ENCODE measurements at places on chromosomes 2 and 18.

GRCh38 chr18:75211002-75211621 lies 515 bp downstream of the TSHZ1 start:
- ATAC-seq: no peak

GRCh38 chr2:233745073-233745755 lies 14.9 kb upstream of the UGT1A1 start:
- no peak for ATAC-seq

- peak; percentile 26 for ATAC-seq
Observed at GRCh38 chr2:85585781-85586105, 1.5 kb downstream of the VAMP5 start.

DNA sequence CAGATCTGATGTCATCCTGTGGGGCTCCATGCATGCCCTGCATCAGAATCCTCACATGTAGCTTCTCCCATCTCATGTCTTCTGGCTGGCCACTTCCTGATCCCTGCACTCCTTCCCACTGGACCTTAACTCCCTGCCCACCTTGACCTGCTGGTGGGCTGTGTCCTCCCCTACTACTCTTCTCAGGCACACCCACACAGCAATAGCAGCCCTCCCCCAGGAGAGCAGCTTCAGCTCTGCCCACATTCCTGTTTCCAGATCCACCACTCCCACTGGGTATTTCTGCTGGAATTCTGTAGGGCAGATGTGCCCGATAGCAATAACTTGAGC lies 137.0 kb upstream of the HS6ST1 start:
- no peak for ATAC-seq

DNA sequence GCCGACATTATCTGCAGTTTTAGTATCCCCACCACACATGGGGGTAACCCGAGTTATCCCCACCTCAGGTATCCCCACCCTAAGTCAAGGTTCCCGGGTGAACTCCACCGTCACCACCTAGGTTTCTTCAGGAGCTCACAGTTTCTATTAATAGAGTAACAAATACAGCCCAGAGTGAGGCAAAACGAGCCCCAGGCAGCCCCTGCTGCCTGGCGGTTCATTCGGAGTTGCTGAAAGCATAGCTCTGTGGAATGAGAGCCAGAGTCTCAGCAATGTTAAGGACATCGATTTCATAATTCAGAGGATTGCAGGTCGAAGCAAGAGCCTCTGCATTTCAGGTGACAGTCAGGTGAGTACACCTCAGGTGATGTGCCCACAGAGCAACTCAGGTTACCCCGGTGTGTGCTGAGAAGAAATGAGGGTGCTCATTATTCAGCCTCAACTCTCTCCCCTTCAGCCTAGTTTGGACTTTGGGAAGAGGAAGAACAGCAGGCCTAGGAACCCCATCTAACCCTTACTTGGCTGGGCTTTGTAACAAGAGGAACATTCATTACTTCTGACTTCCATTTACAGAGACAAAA lies 10.7 kb downstream of the SATB2 start:
- no peak for ATAC-seq

- ATAC-seq: no peak
Observed at GRCh38 chr2:183476490-183476889, 352.2 kb downstream of the NUP35 start.

DNA sequence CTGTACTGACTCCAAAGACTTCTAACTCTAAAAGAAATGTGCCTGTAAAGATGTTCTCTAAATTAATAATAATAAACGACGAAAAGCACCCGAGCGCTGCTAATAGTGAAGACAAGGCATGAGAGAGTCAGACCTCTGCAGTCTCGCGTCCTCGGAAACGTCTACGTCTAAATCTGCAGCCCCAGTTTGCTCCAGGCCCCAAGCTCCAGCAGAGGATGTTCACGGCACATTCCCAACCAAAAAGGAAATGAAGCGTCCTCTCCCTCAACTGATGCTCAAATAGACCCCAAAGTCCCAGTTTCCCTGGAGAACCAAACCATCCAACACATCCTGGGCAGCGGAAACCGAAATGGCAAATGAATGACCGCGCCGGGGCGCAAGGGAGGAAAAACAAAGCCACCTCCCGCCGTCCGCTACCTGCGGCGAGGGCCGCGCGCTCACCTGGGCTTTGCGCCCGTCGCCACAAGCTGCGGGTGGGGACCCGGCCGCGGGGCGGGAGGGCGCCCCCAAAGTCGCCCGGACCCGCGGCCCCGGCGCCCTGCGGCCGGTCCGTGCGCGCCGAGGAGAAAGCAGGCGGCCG lies 47.1 kb upstream of the CCDC150 start:
- peak; percentile 71 for ATAC-seq

DNA sequence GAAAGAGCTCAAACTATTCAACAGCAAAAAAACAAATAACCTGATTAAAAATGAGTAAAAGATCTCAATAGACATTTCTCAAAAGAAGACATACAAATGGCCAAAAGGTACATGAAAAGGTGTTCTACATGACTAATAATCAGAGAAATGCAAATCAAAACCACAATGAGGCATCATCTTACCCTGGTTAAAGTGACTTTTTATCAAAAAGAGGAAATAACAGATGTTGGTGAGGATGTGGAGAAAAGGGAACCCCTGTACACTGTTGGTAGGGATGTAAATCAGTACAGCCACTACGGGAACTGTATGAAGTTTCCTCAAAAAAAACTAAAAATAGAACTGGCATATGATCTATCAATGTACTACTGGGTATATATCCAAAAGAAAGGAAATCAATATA lies 39.8 kb upstream of the TMEM163 start:
- no peak for ATAC-seq

- no peak for ATAC-seq
Observed at GRCh38 chr2:67945940-67946339, 116.9 kb downstream of the C1D start.

DNA sequence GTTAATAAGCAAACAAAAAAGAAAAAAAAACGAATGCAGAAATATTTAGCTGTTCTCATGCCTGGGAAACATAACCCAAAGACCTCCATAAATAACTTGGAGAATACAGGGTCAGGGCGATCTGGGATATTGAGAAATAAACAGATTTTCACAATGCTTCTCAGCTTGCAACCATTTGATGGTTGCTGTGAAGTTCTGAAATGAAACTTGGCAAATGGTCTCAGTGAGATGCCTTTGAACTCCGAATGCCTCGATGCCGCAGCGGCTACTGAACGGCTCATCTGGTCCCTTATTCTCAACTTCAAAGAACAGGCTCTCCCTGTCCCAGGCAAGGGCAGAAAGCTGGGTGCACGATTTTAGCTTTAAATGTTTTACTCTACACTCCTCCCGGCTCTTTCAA lies 78.1 kb downstream of the ZNF516 start:
- no peak for ATAC-seq

DNA sequence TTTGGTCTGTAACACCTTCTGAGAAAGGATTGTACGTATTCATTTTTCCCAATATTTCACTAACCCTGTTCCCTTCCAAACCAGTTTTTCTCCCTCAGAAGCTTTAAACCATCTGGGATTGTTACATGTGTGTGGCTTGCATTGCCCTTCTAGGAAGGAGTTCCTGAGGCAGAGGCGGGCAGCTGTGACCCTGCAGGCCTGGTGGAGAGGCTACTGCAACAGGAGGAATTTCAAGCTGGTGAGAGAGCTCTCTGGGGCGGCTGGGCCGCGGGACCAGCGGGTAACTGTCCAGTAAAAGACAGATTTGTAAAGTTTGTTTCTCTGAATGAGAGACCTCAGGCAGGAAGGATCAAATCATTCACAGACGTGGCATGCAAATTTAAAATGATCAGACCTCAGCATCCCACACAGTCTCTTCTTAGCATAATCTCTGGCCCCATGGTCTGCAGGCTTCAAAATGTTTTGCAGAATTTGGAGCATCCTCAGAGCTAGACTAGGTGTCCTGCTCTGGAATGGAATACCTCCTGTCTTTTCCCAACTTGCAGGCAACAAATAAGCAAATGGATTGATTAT lies 40.2 kb upstream of the GPR17 start:
- ATAC-seq: no peak

DNA sequence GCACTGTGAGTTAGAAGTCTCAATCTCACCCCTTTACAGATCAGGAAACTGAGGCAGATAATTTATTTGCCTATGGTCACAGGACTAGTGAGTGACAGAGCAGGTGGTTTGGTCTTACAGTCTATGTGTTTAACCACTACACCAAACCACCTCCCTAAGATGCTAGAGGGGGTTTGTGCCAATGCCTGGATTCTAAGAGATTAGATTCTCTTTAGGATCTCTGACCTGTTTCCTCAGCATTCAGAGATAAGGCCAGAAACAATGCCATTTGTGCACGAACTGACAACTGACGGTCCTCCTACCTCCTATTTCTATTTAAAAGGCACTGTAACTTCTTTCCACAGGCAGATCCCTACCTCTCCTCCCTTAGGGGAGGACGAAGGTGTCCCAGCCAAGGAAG lies 2.3 kb upstream of the SLC20A1 start:
- no peak for ATAC-seq

- no peak for ATAC-seq
Observed at GRCh38 chr2:11304476-11304875, 40.0 kb downstream of the ROCK2 start.

DNA sequence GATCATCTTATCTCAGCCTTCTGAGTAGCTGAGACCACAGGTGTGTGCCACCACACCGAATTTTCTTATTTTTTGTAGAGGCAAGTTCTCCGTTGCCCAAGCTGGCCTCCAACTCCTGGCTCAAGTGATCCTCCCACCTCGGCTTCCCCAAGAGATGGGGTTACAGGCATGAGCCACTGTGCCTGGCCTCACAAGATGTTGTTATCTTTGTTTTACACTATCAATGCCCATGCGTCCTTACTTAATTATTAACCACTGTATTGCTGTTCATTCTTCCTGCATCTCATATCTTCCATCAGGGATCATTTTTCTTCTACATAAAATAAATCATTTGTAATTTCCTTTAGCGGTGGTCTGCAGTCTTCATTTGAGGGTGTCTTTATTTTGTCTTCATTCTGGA lies 181.9 kb downstream of the TGIF1 start:
- no peak for ATAC-seq

DNA sequence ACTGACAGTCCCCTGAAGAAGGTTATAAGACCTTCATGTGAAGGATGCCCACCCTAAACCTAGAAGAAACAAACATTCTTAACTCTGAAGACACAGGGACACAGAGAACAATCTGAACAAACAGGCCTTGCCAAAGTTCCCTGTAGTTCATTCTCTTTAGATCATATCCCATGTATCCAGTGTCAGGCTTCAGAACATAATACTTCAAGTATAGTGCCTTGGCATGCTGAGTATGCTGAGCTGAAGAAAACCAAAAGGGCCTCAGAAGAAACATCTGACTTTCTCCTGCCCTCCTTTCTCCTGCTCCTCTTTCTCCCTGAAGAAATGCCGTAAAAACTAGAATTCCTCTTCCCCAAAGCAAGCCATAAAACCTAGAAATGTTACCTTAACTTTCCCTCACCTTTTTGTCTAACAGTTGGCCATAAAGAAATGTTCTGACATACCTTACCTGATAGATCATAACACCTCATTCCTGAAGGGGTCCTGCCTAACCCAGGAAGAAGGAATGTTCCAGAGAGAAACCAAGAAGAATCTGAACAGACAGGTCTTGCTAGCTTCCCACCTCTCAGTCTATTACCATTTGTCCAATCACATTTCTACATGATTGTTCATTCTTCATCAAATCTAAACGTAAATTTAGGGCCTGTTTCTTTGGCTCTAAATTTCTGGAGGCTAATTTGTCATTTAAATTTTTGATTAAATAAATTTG lies 160.1 kb upstream of the ZC3H15 start:
- no peak for ATAC-seq

DNA sequence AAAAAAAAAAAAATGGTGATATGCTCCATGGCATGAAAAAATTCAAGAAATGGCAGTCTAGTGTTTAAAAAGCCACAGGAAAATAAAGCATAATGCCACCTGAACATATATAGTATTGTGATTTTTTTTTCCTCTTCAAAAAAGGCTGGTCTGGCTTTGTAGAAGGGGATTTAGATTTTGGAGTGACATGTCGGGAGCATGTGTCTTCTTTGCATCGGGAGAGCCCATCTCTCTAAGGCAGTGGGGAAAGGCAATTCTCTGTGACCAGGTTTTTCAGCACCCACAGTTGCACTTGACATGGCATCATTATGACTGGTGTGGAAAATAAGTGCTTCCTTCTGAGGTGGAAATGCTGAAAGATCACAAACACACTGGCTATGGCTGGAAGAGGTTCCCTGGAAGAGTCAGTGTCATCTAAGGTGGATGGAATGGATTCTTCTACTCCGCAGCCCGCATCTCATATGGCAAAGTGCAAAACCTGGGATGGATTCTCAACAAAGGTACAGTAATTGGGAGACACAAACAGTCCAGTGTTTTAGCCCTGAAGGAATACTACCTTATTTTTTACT lies 172.5 kb downstream of the AGAP1 start:
- ATAC-seq: peak; percentile 85

DNA sequence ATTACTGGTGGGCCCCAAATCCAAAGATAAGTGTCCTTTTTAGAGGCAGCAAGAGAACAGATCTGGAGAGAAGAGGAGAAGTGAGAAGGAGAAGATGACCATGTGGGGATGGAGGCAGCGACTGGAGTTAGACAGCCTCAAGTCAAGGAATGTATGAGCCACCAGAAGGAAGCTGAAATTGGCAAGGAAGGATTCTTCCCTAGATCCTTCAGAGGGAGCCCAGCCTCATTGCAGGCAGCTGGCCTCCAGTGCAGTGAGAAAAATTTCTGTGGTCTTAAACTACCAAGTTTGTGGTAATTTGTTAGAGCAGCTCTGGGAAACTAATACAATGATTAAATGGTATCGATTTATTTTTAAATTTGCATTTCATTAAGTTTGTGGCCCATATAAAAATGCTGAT lies 167.9 kb downstream of the NCKAP5 start:
- no peak for ATAC-seq

- ATAC-seq: peak; percentile 76
Observed at GRCh38 chr18:79380816-79381806, 14.6 kb upstream of the NFATC1 start.

DNA sequence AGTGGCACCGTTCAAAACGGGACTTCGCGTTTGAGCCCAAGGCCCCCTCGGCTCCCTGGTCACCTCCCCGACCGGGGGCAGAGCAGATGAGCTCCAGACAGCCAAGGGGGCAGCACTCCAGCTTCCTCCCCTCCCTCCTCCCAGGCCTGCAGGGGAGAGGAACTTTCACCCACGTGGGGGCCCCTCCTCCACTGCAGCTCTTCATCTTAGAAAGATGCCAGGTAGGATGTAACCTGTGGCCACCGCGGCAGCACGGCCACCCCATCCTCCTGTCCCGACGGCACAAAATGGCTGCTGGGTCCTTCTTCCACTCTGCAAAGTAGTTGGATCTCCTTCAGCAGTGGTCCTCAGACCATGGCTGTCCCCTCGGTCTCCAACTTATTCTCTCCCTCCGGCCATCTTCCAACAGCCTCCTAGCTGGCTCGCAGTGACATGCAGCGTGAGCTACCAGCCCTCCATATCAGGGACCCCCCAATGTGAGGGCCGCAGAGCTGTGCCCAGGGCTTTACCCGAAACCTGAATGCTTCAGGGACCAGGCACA lies 94.5 kb upstream of the ID2 start:
- ATAC-seq: no peak
